ENCODE measurements at places on chromosomes 6 and 20.

DNA sequence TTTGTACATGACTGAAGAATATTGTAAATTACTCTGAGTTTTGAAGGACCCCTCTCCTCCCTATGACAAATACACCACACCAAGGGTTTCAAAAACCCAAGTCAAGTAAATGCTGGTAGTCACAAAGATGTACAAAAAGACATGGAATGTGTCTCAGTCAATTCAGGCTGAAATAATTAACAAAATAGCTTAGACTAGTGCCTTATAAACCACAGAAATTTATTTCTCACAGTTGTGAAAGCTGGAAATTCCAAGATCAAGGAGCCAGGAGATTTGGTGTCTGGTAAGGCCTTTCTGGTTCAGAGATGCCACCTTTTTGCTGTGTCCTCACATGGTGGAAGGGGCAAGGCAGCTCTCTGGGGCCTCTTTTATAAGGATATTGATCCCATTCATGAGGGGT is 202.3 kb upstream of the RIN2 start:
- DNase-seq, result no peak

DNA sequence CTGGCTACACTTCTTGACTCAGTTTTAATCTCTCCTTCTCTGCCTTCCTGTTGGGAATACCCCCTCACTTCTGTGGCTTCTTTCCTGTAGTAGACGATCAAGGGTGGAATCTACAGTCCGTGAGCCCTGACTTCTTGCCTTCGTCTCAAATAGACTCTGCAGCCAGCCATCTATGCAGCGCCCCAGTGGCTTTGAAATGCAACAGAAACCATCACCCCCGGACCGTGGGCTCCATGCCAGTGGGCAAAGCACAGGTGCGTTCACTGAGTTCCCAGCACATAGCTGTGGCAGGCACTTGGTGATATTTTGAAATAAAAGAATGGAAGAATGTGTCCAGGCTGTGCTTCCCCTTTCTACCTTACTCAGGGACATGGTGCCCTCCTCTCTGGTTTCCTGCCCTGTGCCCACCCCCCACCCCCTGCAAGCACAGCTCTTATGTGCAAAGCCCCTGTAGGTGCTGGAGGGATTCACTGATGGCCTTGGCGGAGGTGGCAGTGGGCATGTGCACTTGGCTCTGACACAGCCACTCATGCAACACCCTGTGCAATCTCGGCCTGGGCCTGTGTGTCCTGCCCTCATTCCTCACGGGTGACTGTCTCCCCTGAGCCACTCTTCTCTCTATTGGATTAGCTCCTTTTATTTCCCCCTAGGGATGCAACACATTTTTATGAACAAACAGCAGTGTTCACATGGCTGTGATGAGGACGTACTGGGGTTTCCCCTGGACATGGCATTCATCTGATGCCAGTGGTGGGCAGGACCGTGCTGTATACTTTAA is 5.5 kb upstream of the CDSN start:
- no peak for DNase-seq

GRCh38 chr6:29547573-29547972 is 12.0 kb downstream of the UBD start:
- DNase-seq, result no peak

GRCh38 chr6:46098678-46099077 is 31.1 kb upstream of the ENPP4 start:
- DNase-seq, result no peak

GRCh38 chr6:36669002-36669401 is 9.5 kb upstream of the CDKN1A start:
- no peak for DNase-seq

- no peak for DNase-seq
Observed at GRCh38 chr6:167849846-167850459, 23.2 kb downstream of the AFDN start.

DNA sequence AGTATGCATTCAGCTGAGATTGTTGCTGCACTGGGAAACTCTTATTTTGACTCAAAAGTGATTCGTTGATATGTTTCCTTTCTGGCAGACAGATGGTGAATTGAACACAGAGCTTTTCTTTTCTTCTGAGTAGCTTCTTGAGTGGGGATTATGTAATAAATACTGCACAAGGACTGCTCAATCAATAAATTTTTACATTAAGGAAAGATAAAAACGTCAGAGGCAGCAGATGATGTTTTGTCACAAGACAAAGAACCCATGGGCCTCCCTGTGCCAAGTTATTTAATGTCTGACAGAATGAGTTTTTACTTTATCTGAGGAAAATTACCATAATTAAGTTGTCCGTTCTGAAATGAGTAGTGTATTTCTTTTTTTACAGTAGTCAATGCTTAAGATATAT is 460.3 kb downstream of the UTRN start:
- DNase-seq, result no peak

DNA sequence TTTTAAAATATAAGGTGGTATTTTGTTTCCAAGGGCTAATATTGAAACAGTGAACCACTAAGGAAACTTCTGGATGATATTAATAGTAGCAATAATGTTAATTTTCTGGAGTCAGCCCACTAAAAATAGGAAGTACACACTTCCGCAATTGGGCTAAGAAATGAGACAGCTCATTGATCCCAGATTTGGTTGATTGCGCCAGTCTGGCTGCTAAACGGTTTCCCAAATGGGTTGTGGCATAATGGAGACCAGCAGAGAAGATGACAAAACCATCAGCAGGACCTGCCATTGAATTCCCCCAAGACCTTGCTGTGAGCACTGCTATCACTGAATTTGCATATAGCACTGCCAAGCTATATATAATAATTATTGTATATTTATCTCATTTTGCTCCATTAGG is 71.2 kb upstream of the SGK1 start:
- no peak for DNase-seq

GRCh38 chr6:128150376-128150775 is 249.5 kb upstream of the THEMIS start:
- DNase-seq, result no peak

- DNase-seq, result no peak
Observed at GRCh38 chr6:56852260-56853010, 102.5 kb upstream of the BEND6 start.

- no peak for DNase-seq
Observed at GRCh38 chr6:134830940-134831339, 119.0 kb downstream of the ALDH8A1 start.

DNA sequence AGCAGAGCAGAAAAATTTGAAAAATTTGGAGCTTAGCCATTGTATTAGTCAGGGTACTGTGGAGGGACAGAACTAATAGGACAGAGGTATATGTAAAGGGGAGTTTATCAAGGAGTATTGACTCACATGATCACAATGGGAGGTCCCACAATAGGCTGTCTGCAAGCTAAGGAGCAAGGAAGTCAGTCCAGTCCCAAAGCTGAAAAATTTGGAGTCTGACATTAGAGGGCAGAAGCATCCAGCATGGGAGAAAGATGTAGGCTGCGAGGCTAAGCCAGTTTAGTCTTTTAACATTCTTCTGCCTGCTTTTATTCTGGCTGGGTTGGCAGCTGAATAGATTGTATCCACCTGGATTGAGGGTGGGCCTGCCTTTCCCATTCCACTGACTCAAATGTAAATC is 82.0 kb downstream of the SMPDL3A start:
- DNase-seq, result no peak

- DNase-seq, result no peak
Observed at GRCh38 chr6:73556836-73557235, 36.0 kb upstream of the EEF1A1 start.

- DNase-seq, result no peak
Observed at GRCh38 chr6:15340775-15341174, 94.9 kb downstream of the JARID2 start.

- no peak for DNase-seq
Observed at GRCh38 chr6:37717836-37718251, 20.2 kb upstream of the MDGA1 start.

DNA sequence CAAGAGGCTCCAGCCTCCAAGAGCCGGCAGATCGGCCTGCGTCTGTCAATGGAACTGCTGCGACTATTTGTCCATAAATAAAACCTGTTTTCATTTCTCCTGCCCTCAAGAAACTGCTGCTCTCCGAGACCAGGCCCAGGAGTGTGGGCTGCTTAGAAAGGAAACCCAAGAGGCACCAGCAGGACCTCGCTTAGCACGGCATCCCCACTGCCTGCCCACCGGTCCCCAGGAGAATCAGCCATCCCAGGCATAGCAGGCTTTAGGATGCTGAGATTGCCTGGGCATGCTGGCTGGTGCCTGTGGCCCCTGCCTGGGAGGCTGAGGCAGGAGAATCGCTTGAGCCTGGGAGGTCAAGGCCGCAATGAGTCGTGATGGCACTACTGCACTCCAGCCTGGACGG is 17.6 kb downstream of the NTSR1 start:
- no peak for DNase-seq
